ENCODE measurements at places on chromosomes 12 and 14.
A peak's percentile ranks its signal among the peaks of the same experiment; 100 is the strongest.

DNA sequence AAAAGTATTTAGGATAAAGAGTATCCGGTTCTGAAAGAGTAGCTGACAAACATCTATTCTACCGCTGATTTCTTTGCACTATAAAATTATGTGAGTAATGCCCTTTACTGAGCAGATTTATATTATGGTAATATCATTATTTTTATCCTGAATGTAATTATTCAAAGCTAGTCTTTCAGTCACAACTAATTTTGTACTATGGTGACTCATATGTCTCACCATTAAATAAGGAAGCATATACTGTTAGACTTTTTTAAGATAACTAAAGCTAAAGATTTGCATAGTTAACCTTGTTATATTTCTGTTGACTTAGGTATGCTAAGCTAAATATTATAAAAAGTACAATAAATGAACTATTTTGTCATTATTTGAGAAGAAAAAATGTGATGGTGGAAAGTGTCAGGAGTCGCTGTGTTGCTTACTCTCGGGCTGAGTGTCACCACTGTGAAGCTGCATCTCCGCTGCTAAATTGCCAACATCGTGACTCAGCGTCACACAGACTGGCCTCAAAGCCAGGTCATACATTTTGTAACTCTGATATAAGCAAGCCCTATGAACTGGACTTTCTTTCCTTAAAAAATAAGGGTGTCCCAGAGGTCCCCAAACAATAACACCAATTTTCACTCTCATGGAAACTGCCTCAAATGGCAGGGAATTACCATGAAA is 69.1 kb upstream of the SSTR1 start:
- peak; percentile 5 for DNase-seq

DNA sequence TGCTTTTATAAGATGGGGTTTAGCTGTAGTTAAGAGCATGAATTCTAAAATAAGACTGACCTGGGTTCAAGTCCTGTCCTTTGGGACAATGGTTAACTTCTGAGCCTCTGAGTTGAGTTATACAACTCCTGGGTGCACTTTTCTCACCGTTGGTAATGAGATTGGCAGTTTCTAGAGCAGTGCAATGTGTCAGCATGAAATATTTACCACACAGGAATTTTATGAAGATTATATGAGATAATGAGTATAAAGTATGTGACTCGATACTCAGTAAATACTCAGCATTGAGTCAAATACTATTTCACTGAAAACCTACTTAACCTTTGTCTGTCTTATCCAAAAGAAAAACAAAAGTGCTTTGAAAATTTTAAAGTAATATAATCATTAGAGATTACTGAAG is 214.2 kb downstream of the CPNE8 start:
- no peak for DNase-seq

DNA sequence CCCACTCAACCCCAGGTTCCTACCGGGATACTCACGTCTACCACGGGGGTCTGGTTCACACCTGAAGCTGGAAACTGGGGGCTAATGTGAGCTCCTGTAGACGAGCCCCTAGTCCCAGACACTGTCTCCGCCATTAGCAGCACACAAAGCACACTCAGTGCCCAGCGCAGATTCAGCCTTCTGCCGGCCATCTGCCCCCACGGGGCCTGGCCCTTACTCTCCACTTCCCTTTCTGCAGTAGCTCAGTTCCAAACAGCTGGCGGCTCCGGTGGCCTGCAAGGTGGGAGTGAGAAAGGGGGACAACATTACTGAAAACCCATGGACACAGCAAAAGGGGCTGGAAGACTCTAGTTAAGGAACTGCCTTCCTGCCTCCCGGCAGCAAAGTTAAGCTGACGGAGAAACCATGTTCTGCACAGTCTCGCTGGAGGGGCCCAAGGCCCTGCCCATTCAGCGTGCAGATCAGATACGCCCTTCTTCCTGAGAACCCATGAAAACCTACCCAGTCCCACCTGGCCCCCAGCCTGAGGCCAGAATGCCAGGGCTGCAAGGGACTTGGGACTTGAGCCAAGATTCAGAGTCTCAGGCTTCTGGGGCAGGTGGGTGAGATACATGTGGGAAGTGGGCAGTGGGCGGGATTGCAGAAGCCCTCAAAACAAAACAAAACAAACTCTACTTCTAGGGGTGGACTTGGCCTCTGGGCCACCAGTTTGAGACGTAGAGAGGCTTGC is 2.1 kb downstream of the SLC8B1 start:
- peak; percentile 73 for DNase-seq

DNA sequence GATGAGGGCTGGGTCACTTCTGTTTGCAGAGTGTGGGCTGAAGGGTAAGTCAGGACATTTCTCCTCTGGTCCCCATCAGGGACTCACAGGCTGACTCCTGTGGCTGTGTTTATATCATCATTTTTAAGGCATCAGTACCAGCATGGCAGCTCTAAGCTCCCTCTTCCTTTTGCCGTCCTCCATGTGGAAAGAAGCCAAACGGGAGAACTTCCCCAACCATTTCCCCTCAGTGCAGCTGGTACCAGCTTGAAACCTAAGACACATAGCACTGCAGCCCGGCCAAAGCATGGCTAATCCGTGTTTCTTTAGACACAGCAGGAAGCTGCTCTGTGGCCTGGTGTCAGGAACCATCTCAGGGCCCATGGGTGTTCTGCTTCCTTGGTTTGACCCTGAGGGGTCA is 31.9 kb upstream of the ATP2A2 start:
- peak; percentile 68 for DNase-seq

- DNase-seq = no peak
Measured at GRCh38 chr12:93154753-93155480, 222.8 kb upstream of the NUDT4 start.

DNA sequence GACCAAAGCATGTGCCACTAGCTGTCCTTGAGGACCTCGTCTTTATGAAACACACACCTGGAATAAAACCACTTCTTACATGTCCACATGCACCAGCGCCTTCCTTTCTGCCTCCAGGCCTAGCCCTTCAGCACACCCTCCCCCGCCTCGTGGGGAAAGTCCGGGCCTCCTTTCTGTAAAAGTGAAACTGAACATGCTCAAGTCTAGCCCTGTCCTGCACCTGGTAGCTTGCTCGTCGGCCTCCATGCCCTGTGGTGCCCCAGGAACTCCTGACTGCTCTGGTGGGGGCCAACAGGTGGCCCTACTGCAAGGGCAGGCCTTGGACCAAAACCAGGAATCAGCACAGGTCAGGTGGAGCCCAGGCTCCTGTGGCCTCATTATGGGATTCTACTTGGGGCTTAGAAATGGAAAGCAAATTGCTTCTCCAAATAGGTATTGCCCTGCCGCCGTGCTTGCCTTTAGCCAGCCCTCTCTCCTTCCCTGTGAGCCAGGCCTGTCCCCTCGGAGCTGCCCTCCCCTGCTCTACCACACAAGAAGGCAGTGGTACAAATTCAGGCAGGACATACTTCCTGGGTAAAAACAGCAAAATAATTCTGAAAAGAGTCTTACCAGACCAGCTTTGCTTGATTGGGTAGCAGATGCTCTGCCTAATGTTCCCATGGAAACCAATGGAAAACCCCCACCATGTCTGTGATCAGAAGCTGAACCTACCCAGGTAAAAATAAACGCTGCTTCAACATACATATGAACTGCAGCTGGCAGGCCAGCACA is 43.5 kb downstream of the ERH start:
- DNase-seq = no peak

- no peak for DNase-seq
Measured at GRCh38 chr14:52266179-52266578, 1.3 kb upstream of the PTGDR start.

- DNase-seq = peak; percentile 66
Measured at GRCh38 chr12:67649570-67650387, 1.2 kb downstream of the DYRK2 start.

DNA sequence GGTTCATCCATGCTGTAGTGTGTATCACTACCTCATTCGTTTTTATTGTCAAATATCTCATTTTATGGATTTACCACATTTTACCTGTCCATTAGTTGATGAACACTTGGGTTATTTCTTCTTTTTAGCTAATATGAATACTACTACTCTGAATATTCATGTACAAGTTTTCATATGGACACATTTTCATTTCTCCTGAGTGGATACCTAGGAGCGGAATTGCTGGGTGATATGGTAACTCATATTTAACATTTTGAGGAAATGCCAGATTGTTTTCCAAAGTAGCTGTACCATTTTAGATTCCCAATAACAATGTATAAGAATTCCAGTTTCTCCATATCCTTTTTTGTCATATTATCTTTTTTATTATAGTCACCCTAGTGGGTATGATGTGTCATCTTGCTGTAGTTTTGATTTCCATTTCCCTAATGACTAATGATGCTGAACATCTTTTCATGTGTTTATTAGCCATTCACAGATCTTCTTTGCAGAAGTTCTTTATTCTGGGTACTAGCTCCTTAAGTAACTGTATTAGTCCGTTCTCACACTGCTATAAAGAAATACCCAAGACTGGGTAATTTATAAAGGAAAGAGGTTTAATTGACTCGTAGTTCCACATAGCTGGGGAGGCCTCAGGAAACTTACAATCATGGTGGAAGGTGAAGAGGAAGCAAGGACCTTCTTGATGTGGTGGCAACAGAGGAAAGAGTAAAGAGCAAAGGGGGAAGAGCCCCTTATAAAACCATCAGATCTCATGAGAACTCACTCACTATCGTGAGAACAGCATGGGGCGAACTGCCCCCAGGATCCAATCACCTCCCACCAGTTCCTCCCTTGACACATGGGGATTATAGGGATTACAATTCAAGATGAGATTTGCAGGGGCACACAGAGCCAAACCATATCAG is 11.9 kb downstream of the NRDE2 start:
- no peak for DNase-seq

DNA sequence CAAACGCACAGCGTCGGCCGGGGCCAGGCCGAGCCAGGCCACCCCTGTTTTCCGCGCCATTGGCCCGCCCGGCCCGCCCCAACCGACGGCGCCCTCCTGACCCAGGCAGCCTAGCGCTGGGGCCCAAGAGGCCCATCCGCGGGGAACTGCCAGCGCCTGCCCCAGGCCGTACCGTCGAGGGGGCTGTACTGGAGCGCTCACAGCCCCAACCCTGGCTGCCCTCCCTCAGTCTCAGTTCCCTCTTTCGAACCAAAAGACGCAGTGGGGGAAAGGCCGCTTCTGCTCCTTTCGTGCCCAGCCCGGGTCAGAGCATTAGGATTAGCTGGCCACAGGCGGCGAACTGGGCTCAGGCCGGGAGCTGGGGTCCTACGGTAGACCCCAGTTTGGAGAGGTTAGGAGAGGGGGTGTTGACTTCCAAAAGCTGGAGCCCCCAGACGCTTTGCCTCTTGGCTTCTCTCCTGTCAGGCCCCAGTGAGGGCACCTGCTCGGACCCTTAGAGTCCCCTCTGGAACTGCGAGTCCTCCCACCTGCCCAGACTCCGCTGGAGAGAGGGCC is 1.9 kb downstream of the NKX2-1 start:
- DNase-seq = no peak

GRCh38 chr12:102564026-102564425 is 83.7 kb upstream of the IGF1 start:
- no peak for DNase-seq

- DNase-seq = no peak
Measured at GRCh38 chr14:102471921-102472790, 37.4 kb downstream of the ANKRD9 start.

DNA sequence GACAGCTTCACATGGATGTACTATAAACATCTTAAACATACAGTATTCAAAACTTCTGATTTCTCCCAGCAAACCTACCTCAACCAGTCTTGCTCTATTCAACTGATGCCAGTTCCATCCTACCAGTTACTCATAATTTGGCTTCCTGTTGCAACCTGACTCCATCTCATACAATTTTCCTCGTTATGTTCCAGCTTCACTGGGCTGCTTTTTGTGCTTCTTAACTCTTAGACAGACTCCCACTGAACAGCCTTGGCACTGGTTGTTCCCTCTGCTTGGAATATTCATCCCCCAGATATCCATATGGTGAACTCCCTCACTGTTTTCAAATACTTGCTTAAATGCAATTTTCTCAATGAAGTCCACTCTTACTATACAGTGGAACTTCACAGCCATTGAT is 249.2 kb downstream of the AEBP2 start:
- no peak for DNase-seq

DNA sequence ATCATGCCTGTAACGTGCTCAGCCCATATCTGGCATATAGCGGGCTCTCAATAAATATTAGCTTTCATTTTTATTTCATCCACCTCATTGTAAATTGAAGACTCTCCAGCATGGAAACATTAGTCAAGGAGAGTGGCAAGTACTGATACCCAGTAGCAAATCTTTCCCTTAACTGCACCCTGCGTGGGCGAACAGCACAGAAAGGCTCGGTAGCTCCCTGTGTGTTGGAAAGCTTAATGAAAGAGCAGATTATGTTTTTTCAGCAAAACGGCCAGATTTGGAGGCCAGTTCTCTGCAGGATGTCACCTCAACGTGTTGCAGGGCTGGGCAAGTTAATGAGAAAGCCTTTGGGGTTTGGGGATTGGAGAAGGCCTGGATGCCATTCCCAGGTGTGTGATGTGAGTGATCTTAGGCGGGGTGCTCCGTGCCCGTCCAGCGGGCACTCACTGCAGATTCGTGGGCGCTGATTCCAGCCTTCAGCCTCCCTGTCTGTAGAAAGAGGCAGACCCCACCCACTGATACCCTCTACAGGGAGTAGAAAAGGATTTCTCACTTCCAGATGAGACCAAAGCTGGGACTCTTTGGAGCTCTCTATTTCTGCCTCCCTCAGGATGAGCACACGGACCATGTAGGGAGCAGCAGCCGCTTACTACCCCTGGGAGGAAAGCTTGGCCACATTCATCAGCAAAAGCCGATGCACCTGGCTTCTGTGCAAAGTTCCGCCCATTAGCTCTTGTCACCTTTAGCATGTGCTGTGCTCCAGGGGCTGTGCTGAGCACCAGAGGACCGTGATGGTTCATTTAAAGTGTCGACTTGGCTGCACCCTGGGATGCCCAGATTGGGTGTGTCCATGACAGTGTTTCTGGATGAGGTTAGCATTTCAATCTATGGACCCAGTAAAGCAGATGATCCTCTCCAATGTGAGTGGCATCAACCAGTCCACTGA is 29.1 kb downstream of the C14orf132 start:
- DNase-seq = no peak

GRCh38 chr14:103748534-103748857 is 32.9 kb downstream of the ZFYVE21 start:
- no peak for DNase-seq

DNA sequence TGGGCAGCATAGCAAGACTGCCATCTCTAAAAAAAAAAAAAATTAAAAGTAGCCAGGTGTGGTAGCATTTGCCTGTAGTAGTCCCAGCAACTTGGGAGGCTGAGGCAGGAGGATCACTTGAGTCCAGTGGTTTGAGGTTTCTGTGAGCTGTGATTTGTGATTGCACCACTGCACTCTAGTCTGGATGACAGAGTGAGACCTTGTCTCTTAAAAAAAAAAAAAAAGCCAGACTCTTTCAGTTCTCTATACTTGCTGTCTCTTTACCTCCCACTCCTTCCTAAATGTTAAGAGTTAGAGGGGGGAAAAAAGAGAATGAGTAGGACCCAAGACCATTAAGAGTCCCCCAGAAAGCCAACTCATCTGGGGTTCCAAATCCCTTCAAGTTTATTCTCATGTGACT is 17.8 kb downstream of the EIF2S1 start:
- DNase-seq = no peak

- DNase-seq = no peak
Measured at GRCh38 chr12:53258541-53259539, 9.3 kb upstream of the ESPL1 start.
